GM10248 (cell line): ENCODE measurements at places on chromosomes 13 and 19.

GRCh38 chr19:42099336-42099925 is 23.5 kb downstream of the ZNF574 start:
- no peak for DNase-seq

DNA sequence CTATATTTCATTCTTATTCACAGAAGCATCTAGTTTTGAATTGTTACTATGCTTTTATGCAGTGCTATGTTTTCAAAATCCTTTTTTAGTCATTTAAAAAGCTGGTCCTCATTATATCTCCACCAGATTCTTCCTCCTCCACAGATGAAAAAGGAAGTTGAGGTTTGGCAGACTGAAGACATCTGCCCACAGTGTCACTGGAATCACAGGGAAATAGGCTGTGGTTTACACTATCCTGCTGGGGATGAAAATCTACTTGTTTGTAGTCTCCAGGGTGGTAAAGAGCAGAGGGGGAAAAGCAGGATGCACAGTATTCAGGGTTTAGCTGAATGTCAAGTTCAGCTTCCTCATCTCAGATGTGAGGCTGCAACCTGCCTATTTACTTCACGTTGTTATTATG is 351.2 kb downstream of the DNAJC15 start:
- DNase-seq = no peak

DNA sequence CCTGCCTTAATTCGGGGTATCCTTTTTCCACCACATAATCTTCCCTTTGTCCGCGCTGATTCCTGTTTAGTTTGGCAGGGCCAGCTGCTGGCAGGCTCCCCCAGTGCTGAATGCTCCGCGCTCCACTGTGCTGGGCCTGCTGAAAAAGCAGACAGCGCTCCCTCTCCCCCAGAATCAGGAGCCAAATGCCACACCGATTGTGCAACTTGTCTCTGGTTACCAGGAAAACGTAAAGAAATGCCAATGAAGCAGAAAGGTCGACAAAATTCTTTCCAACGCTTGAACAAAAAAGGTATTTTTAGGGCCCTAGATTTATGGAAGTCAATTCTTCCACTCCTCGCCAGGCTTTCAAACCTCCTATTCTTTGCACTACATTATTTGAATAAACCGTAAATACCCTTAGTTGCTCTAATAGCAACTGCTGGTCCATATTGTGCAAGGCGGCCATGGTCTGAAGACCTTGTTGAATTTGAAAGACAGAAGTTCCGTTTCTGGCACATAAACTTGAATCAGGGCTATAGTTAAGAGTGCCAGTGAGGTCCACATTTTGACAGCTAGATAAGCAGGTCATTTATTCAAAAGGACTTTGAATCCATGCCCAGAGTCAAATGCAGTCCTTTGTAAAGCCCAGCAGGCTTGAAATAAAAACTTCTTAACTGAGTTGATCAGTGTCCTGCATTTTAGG is 206.7 kb upstream of the RFC3 start:
- no peak for DNase-seq

DNA sequence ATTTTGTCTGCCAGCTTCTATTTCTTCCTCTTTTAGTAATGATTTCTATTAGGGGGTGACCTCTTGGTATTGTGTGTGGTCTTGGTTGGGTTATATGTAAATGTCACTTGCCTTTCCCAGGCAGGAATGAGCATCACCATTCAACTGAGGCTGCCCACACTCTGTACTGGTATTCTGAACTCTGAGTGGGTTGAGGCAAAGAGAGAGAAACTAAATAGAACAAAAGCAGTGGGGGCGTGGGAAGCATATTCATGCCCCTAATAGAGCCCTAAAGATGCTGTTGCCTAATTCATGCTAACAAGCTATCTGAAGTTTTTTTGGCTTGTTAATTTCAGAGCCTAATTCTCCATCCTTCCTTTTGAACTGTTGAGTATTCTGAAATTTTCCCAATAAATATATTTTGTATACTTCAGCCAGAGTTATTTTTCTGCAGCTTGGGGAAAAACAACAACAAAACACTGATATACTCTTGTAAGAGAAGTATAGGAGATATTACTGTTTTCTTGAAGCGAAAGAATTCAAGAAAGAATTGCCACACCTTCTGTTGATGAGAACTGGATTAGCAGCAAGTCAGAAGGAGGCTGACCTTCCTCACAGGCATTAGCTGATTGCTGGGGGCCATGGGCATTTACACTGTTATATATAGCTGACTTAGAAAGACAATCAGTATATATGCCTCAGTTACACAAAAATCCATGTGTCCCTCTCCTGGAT is 315.8 kb upstream of the KLF12 start:
- no peak for DNase-seq

GRCh38 chr19:29706635-29707034 is 8.4 kb downstream of the C19orf12 start:
- DNase-seq = no peak

GRCh38 chr13:36872621-36873020 is 47.4 kb downstream of the SMAD9 start:
- DNase-seq = no peak

DNA sequence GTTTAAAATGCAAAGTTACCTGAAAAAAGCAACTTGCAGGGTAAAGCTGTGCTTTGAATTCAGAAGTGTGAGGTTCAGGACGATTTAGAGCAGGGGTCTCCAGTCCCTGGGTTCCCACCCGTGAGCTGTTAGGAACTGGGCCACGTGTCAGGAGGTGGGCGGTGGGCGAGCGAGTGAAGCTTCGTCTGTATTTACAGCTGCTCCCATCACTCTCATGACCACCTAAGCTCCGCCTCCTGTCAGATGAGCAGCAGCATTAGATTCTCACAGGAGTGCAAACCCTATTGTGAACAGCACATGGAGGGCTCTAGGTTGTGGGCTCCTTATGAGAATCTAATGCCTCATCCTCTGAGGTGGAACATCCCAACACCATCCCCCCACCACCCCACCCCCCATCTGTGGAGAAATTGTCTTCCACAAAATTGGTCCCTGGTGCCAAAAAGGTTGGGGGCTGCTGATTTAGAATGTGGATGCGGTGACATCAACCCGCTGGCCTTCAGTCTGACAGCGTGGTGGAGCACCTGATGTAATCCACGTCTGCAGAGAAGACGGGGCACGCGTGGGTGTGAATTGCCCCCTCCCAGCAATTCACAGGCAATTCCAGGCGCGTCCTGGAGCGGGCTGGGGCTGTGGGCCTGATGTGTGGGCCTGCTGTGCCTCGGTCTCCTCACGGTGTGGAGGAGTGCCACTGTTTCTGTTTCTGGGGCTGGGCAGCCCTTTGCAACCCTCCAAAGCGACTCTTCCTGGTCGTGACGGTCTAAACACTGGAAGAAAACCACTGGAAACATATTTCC is 214.0 kb upstream of the SOX1 start:
- no peak for DNase-seq

- DNase-seq = no peak
Observed at GRCh38 chr13:86877441-86877840, 793.7 kb upstream of the SLITRK5 start.

DNA sequence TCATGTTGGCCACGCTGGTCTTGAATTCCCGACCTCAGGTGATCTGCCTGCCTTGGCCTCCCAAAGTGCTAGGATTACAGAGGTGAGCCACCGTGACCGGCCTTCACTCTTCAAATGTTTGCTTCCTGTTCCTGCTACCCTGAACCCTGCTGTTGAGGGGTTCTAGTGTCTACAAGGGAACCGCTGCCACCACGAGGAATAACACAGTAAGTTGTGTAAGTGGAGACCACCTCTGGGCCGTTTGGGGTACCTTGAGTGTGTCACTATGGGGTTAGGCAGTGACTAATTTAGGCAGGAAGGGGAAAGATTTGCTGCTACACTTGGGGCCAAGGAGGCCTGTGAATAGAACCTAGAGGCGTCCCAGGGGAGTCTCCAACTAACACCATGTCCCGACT is 2.2 kb upstream of the MYADM start:
- no peak for DNase-seq

- no peak for DNase-seq
Observed at GRCh38 chr19:45346449-45346848, 5.9 kb downstream of the KLC3 start.

DNA sequence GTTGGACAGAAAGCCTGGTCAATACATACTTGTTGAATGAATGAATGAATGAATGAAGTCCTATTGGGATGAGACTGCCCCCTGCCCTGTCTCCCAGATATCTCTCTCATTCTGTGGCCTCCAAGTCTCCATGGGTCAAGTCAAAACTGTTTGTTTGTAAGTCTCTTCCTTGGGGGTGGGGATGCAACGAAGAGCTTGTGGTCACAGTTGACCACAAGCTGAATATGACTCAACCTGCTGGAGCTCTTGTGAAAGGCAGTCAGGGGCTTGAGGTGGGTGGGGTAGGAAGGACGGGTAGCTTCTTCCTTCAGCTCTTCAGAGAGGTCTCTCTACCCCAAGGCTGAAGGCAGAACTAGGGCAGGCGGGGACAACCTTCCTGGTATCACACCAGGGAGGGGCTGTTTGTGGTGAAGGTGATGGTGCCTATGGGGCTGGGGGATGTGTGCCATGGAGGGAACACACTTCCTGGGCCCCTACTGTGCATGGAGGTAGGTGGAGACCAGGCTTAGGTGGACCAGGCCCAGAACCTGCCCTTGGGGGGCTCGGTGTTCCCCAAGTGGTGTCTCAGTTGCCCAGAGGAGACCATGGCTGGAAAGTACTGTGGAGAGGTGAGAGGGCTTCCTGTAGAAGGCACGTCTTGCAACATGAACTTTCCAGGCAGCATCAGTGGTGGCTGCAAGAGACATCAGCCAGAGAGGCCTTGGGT is 8.0 kb downstream of the MYO1F start:
- DNase-seq = peak; percentile 86
